ENCODE measurements at places on chromosomes 7 and 10.

DNA sequence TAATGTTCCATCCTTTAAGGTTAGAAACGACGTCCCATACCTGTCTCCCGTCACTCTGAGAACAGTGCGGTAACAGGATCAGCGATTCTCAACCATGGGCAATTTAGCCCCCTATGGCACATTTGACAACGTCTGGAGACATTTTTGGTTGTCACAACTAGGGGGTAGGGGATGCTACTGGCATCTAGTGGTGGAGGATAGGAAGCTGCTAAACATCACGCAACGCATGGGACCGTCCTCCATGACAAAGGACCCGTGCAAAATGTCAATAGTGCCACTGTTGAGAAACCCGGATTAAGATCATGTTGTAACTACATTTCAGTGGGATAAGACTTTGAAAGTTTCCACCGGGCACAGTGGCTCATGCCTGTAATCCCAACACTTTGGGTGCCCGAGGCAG is 5.0 kb upstream of the PAXIP1 start:
- no peak for DNase-seq

DNA sequence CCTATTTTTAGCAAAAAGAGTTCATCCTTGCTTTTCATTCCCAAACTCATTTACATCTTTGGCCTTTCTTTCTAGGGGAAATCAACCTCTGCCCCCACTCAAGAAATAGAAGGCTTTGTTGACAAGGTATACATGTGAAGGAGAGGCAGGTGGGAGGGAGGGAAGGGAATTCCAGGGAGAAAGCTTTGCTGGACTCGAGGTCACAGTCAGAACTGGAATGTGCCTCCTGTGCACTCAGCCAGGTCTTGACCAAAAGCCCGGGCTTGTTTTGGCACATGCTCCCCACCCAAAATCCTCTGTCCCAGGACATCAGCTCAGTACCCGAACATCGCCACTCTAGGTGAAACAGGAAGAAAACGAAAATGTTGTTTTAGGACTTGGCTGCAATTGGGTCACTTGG is 61.3 kb downstream of the ABLIM1 start:
- no peak for DNase-seq

DNA sequence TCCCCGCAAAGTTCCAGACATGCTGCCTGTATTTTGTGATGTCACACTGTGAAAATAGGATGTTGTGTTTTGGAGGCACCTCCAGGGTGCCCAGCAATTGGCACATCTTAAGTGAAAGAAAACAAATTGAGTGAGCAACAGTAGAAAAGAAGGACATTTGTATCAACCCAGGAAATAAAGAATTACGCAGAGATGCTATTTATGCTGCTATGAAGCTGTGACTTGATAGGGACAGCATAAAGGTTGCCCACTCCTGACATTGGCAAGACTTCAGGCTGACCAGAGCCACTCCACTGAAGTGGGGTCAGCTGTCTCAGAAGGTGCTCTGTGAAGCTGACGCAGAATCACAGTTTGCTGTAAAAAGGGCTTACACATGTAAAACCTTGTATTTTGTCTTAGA is 729.9 kb upstream of the GALNT17 start:
- DNase-seq = no peak

- peak; percentile 72 for DNase-seq
Observed at GRCh38 chr7:140165422-140165821, 11.4 kb downstream of the KDM7A start.
